ENCODE measurements at places on chromosomes 13 and 19. TPM values are rescaled to one million over a fixed set of nuclear protein-coding genes. Genes with fewer than 3 reads are reported as not detected.

The MCOLN1 gene
- 35.5 TPM for polyA plus RNA-seq

The CCDC70 gene
- polyA plus RNA-seq, result not detected

- DNase-seq, result peak; percentile 64
Measured at GRCh38 chr13:31046711-31047279, 114.3 kb downstream of the TEX26 start.

- DNase-seq, result no peak
Measured at GRCh38 chr13:39665763-39666162, 10.3 kb downstream of the COG6 start.

DNA sequence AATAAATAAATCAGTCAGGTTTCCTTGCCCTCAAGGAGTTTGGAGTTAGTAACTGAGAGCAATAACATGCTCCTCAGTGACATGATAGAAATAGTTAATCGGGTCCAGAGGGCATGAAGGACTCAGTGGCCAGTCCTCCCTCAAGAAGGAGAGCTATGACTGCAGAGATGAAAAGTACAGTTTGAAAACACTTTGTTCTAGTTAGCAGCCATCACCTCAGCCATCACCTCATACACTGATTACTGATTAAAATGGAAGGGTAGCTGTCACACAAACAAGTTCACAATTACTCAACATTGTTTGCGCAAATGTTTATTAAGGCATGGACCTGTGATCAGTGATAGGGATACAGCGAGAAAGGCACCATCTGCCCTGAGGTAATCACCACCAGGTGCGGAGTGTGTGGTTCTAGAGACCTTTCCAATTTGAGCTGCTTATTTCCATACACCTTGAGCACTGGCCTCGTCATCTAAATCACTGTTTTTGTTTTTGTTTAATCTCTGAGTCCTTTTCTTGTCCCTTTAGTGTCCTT lies 85.3 kb upstream of the RAP2A start:
- DNase-seq, result no peak

DNA sequence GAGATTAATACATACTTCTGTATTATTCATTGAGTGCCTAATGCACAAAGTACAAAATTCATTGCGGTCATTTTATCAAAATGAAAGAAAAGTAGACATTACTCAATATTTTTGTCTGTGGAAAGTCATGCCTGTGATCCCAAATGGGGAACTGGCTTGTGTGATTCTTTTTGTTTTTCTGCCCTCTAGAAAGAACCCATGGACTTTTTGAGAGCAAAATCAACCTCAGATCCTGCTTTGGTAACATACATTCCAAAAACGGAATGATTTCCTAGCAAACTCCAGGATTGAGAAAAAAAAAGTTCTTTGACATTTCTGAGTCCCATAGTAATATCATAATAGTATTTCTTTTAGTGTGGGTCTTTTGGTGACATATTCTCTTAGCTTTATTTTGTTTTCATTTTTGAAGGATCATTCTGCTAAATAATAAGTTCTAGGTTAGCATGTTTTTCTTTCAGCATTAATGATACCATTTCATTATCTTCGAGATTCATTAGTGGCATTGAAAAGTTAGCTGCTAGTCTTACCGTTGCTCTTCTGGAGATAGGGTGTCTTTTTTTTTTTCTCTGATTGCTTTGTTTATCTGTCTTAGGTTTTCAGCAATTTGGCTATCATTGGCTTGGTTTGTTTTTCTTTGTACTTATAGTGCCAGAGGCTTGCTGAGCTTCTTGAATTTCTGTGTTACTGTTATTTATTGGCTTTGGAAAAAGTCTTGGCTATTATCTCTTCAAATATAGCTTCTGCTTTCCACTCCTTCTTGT lies 102.4 kb upstream of the CSNK1A1L start:
- no peak for DNase-seq

GRCh38 chr19:41868120-41868988 lies 8.3 kb downstream of the RPS19 start:
- DNase-seq, result no peak

- no peak for DNase-seq
Measured at GRCh38 chr13:33281951-33282595, 3.5 kb downstream of the STARD13 start.

The OXGR1 gene
- 0.51 TPM for polyA plus RNA-seq

The GPR18 gene
- polyA plus RNA-seq, result not detected

- DNase-seq, result no peak
Measured at GRCh38 chr19:37699057-37699456, 20.5 kb downstream of the ZNF607 start.

GRCh38 chr13:39375601-39376000 lies 227.4 kb downstream of the LHFPL6 start:
- DNase-seq, result no peak

DNA sequence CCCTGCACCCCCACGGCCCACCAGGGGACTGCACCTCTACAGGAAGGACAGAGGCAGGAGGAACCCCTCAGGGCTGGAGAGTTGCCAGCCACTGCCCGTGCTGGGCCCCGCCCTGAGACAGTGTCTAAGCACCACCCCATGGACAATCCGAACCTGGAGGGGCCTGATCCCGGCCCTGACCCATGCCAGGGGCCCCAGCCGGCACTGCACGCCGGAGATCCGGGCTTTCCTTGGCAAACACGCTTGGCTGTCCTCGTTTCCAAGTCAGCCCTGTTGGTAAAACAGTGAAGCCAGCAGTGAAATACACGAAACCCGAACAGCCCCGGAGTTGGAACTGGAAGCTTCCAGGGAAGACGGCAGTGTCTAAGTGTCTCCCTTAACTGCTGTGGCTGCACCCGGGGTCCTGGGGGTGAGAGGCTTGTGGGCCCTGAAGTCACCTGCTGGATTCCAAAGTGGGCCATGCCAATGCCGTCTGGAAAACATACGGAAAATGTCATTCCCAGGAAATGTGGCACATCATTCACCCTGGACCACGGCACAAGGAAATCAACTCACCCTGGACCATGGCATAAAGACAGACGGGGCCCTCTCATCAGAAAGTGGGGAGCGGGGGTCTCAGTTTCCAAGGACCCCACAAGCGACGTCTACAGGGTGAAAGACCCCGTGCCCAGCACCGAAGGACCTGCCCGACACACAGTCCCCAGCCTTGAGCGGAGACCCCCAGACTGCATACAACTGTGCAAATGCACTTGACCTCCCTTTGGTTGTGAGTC lies 30.9 kb downstream of the RASA3 start:
- DNase-seq, result no peak

The C19orf85 gene
- 0.51 TPM for polyA plus RNA-seq

- DNase-seq, result no peak
Measured at GRCh38 chr13:31848621-31849020, 109.3 kb downstream of the RXFP2 start.

DNA sequence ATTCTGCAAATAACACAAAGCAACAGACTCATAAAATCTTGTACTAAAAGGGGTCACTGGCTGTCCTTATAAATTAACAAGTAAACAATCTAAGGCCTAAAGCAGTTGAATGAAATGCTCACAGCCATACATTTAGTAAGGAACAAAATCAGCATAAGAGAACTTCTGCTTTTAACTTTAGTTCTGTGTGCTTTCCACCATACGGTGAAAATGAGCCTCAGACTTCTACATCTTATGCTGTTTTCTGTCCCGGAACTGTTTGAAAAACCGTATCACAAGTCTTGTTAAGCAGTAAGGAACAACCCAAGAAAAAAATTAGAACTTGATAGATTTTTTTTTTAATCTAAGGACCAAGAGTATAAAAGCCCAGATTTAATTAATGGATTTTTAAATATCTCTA lies 549.1 kb upstream of the MIR17HG start:
- no peak for DNase-seq

DNA sequence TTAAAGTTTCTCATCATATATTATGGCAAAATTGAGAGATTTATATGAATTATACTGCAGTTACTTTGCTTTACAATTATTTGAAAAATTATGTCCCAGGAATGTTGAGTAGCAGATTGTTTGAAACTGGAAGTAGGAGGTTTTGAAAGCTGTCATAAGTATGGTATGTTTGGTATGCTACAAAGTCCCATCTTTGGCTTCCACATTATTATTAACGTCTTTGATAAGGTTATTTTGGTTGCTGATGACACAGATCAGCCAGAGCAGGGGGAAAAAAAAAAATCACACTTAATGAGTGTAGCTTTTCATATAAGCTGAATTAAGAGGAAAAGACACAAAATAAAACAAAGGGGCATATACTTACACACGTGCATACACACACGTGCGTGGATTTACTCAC lies 130.1 kb downstream of the SLITRK1 start:
- no peak for DNase-seq

The SIGLEC8 gene
- 0.61 TPM for polyA plus RNA-seq

DNA sequence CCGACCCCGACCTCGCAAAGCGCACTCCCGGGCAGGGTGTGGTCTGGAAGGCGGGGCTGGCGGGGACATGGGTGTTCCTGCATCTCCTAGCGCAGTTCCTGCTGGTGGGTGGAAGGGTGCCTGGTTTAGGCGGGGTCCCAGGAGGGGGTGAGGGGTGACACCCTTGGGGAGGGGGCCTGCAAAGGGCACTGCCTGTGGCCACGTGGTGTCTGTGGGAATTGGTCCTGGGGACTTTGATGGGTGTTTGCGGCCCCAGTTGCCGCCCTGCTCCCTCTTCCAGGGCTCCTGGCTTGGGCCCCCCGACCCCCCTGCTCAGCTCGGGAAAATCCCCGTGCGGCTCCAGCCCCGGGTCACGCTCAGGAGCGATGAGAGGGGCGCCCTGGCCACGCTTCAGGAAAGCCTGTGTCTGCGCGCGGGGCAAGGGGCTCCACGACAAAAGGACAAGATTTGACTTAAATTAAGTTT lies 19.1 kb downstream of the WTIP start:
- no peak for DNase-seq

- DNase-seq, result no peak
Measured at GRCh38 chr13:91902291-91902690, 503.9 kb downstream of the GPC5 start.

The PRTN3 gene
- polyA plus RNA-seq, result 0.08 TPM

- DNase-seq, result no peak
Measured at GRCh38 chr19:19643158-19644053, at the start of gene GMIP. GMIP (minus strand) TSS chr19:19643657; CDS start chr19:19643529, 128 bp downstream.

GRCh38 chr19:38464421-38465082 lies 31.1 kb downstream of the RYR1 start:
- no peak for DNase-seq

The FOSB gene
- 128 TPM for polyA plus RNA-seq

DNA sequence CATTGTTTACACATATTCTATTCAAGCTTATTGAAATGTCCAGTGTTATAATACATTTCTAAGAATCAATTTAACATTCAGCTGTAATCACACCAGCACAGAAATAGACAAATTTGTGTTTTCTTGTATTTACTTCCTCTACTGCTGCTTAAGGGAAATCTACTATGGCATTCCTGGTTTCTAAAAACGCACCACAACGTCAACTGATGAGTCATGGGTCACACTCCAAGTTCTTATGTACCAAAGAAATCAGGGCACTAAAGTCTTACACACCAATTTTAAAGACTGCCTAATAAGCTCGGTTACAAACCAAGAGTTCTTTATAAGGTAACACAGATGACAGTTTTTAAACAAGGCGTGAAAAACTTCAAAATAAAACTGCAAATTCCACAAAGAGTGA lies 13.2 kb downstream of the LNX2 start:
- no peak for DNase-seq

GRCh38 chr13:32376642-32377415 lies 51.1 kb downstream of the N4BP2L1 start:
- no peak for DNase-seq

DNA sequence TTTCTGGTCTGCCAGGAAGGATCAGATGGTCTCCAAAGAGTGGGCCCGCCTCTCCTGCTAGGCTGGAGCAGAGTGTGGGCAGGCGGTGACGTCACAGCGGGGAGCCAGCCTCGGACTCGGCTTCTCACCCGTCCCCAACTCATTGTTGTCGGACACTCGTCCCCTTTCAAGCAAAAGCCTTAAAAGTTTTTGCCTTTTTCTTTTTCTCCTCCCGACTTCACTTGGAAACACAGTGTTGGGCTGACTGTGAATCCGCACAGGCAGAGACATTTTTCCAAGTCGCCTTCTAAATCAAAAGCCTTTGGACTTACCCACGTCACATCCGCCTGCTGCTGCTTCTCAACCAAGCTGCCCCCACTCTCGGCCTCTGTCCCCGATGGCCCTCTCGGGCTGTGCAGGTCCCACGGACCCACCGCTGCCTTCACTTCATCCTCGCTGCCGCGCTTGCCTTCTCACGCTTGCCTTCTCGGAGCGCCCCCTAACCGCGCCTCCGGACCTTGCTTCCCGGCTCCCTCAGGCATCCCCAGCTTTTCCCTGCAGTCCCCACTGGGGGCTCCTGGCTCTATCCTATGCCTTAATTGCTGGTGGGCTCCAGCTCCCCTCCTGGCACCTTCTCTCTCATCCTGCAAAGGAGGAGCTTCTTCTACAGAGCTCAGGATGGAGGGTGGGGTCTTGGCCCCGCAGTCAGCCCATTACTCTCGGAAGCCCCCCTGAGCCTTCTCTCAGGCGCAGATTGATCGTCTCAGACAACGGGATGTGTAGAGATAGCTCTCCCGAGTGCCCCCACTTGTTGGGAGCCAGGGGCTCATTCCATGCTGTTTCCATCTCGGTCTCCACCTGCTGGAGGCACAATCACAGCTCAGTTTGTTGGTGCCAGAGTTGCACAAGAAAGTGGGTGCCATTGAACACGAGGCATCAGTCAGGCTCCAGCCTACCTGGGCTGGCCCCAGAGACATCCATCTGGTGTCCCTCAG lies 3.9 kb upstream of the ZNF135 start:
- DNase-seq, result no peak

The CEACAM8 gene
- not detected for polyA plus RNA-seq

- no peak for DNase-seq
Measured at GRCh38 chr19:3184847-3185460, 776 bp upstream of the NCLN start.

GRCh38 chr19:6743066-6743465 lies 3.6 kb downstream of the TRIP10 start:
- no peak for DNase-seq

- no peak for DNase-seq
Measured at GRCh38 chr19:29591670-29592069, 14.4 kb upstream of the POP4 start.

The TSSK6 gene
- 1.8 TPM for polyA plus RNA-seq

The INAFM1 gene
- 32.0 TPM for polyA plus RNA-seq

- DNase-seq, result no peak
Measured at GRCh38 chr13:22099585-22099984, 428.7 kb downstream of the FGF9 start.

- DNase-seq, result no peak
Measured at GRCh38 chr13:88329066-88329465, 657.9 kb downstream of the SLITRK5 start.

The IZUMO2 gene
- polyA plus RNA-seq, result not detected

DNA sequence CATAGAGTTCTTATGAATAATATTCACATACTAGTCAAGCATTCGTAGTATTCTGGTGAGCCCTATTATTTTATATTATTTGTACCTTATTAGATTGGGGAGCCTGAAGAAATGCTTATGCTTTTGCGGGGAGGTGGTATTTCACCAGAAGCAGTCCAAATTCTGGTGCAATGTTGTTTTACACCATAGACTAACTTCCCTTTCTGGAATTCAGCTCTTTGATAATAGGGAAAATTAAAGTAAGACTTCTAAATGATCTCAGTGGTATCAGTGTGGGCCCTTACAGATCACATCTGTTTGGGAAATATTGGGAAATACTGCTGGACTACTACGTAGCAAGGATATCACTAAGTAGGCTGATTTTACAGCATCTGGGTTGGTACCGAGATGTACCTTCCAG lies 34.2 kb downstream of the KCTD12 start:
- no peak for DNase-seq
